ENCODE measurements at places on chromosomes 1 and 21. TPM values are rescaled to one million over a fixed set of nuclear protein-coding genes. Genes with fewer than 3 reads are reported as not detected.

DNA sequence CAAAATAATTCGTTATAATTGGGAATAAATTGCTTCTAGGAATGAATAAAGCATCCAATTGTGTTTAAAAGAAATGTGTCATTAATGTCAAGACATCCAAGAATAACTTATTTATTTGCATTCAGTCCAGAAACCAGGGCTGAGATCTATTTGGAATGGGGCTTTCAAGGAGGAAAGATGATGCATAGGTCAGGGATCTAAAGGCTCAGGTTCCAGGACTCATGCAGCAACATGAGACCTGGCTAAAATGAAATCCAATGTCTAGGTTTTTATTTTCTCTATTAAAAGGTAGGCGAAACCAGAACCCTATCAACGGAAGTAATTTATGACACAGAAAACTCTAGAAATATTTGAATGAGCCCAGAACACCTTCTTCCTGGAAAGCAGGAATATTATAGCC lies 376.8 kb downstream of the SEC16B start:
- no peak overlapping the region for H3K27ac ChIP-seq
- no peaks in the 10 kb centered on the region for H3K36me3 ChIP-seq
- no peak overlapping the region for H3K4me3 ChIP-seq
- no peak for DNase-seq
- H3K27me3 ChIP-seq = no peaks in the 10 kb centered on the region

PDE4B gene
- 40.0 TPM for total RNA-seq

GRCh38 chr1:201095581-201095980 lies 16.6 kb downstream of the CACNA1S start:
- H3K4me1 ChIP-seq = no peaks in the 10 kb centered on the region
- H3K27me3 ChIP-seq = peaks cover 6% of the 10 kb centered on the region
- no peaks in the 10 kb centered on the region for H3K36me3 ChIP-seq
- H3K27ac ChIP-seq = no peak overlapping the region

C8B gene
- not detected for total RNA-seq

PLPPR5 gene
- total RNA-seq = not detected

GRCh38 chr1:169122976-169123375 lies 16.5 kb downstream of the ATP1B1 start:
- H3K27ac ChIP-seq = no peak overlapping the region
- H3K27me3 ChIP-seq = no peaks in the 10 kb centered on the region
- no peak for DNase-seq
- peaks cover 29% of the 10 kb centered on the region for H3K36me3 ChIP-seq
- H3K4me3 ChIP-seq = no peak overlapping the region

GBP5 gene
- 231 TPM for total RNA-seq

DNA sequence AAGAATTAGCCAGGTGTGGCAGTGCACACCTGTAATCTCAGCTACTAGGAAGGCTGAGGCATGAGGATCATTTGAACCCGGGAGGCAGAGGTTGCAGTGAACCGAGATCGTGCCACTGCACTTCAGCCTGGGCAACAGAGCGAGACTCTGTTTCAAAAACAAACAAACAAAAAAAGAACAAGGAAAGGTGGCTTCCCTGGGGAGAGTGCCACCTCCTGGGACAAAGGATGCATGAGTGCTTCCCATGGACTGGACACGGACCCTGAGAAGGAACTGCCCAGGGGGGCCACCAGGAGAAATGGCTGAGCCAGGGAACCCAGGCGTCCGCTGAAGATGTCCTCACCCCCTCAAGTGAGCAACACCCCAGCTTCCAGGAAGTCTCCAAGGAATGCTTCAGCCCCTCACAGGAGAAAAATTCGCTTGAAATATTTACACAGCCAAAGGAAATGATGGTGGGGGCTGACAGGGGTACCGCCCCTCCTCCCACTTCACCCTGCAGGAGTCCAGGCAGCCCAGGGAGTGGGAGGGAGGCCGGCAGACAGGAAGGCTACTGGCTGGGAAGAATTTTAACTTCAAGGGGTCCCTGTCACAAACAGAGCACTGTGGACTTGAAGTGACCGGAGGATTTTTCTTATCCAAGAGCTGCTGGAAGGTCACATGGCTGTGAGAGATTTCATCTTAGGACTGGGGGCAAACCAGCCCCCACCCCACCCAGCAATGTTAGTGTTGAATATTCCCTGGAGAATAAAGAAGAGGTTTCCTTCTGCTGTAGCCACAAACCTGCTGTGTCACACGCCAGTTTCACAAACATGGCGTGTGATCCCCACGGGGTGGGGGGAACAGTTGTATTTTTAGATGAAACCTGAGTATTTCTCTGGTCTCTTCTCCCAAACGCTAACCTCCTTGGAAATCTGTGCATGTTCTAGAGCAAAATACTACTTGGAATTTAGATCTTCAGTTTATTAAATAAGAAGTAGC lies 90.8 kb upstream of the SLC25A33 start:
- DNase-seq = no peak
- H3K4me1 ChIP-seq = no peaks in the 10 kb centered on the region
- H3K4me3 ChIP-seq = no peak overlapping the region
- H3K36me3 ChIP-seq = no peaks in the 10 kb centered on the region
- peaks cover 7% of the 10 kb centered on the region for H3K27me3 ChIP-seq
- no peak overlapping the region for H3K27ac ChIP-seq

ANGPTL7 gene
- not detected for total RNA-seq

RGS8 gene
- total RNA-seq = not detected

DNA sequence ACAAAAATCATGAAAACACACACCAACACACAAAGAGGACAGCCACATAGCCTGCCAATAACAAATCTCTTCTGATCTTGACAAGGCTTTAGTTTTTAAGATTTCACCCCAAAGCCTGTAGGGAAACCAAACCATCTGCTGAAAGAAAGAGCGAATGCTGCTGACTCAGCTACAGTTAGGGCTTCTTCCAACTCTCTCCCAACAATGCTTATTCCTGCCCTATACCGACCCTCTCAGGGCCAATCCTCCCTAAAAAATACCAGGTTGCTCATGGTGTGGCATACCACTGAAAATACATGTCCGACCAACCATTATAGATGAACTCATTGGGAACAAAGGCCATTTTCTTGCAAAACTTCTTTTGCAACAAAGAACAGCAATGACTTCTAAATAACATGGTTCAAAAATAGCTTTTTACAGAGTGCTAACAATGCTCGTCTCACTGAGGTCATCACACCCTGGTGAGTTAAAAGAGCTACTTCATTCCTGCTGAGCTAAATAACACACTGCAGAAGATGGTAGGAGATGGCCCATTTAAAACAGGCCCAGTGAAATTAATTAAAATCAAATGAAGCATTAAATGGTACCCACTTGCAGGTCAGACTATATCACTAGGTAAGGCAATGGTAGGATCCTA lies 86.1 kb downstream of the KIAA0319L start:
- H3K27ac ChIP-seq = no peak overlapping the region
- H3K4me1 ChIP-seq = no peaks in the 10 kb centered on the region
- H3K36me3 ChIP-seq = peaks cover 39% of the 10 kb centered on the region
- no peak overlapping the region for H3K4me3 ChIP-seq

DNA sequence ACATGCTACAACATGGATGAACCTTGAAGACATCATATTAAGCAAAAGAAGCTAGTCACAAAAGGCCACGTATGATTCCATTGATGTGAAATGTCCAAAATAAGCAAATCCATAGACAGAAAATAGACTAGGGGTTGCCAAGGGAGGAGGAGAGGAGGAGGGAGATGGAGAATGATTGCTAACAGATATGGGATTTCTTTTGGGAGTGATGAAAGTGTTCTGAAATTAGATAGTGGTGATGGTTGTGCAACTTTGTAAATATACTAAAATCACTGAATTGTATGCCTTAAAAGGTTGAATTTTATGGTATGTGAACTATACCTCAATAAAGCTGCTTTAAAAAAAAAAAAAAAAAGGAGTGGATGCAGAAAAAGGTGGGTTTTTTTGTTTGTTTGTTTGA lies 7.6 kb downstream of the CLSTN1 start:
- H3K4me1 ChIP-seq = peaks cover 19% of the 10 kb centered on the region
- H3K27ac ChIP-seq = no peak overlapping the region
- no peaks in the 10 kb centered on the region for H3K27me3 ChIP-seq
- DNase-seq = no peak
- peaks cover 22% of the 10 kb centered on the region for H3K36me3 ChIP-seq

GRCh38 chr1:67013573-67013972 lies 40.4 kb downstream of the SLC35D1 start:
- peaks cover 2% of the 10 kb centered on the region for H3K4me1 ChIP-seq
- no peaks in the 10 kb centered on the region for H3K27me3 ChIP-seq
- no peak overlapping the region for H3K27ac ChIP-seq

GRCh38 chr1:36436821-36437220 lies 13.4 kb downstream of the OSCP1 start:
- peaks cover 8% of the 10 kb centered on the region for H3K4me1 ChIP-seq
- no peak overlapping the region for H3K4me3 ChIP-seq
- DNase-seq = no peak
- H3K27me3 ChIP-seq = peaks cover 6% of the 10 kb centered on the region
- no peak overlapping the region for H3K27ac ChIP-seq

OLIG2 gene
- not detected for total RNA-seq

DNA sequence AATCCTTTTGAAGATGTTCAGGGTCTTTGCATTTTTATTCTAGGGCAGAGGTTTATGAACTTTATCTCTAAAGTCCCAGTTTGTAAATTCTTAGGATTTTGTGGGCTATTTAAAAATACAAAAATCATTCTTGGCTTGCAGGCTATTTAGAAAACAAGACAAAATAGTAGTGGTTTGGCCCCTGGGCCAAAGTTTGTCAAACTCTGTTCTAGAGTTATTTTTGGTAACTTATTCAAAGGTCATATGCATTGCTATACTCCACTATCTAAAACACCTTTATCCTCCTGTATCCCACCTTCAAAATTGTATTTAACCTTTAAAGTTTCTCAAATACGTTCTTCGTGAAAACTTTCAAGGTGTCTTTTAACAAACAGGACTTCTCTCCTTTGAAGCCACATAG lies 75.5 kb upstream of the LRRC53 start:
- DNase-seq = no peak
- H3K4me3 ChIP-seq = no peak overlapping the region
- H3K4me1 ChIP-seq = peaks cover 3% of the 10 kb centered on the region

GRCh38 chr1:34631126-34631525 lies 123.7 kb upstream of the GJB5 start:
- H3K27me3 ChIP-seq = peaks cover 6% of the 10 kb centered on the region
- no peaks in the 10 kb centered on the region for H3K36me3 ChIP-seq
- H3K4me1 ChIP-seq = no peaks in the 10 kb centered on the region
- H3K27ac ChIP-seq = no peak overlapping the region

- H3K27ac ChIP-seq = peak overlapping the region; percentile 92
- no peaks in the 10 kb centered on the region for H3K36me3 ChIP-seq
- peak; percentile 71 for DNase-seq
- H3K4me1 ChIP-seq = peaks cover 19% of the 10 kb centered on the region
Measured at GRCh38 chr1:144551543-144552424, 40.9 kb upstream of the PPIAL4F start.

DNA sequence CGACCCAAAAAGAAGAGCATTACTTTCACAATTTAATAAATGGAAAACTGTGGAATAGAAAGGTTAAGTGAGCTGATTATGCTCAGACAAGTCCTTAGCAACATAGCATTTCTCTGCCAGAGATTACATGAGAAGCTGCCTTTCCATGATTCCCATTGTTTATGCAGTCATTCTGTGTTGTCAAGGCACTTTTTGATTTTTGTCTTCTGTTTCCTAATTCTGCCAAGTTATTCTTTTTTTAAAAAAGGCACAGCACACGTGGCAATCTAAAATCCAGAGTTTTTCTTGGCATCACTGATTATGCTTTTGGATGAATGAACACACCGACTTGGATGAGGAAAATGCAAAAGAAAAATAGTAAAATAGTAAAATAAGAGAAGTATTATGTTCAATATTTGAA lies 185.0 kb downstream of the RGS7 start:
- no peak for DNase-seq
- no peaks in the 10 kb centered on the region for H3K27me3 ChIP-seq
- H3K4me1 ChIP-seq = no peaks in the 10 kb centered on the region
- no peak overlapping the region for H3K27ac ChIP-seq

DNA sequence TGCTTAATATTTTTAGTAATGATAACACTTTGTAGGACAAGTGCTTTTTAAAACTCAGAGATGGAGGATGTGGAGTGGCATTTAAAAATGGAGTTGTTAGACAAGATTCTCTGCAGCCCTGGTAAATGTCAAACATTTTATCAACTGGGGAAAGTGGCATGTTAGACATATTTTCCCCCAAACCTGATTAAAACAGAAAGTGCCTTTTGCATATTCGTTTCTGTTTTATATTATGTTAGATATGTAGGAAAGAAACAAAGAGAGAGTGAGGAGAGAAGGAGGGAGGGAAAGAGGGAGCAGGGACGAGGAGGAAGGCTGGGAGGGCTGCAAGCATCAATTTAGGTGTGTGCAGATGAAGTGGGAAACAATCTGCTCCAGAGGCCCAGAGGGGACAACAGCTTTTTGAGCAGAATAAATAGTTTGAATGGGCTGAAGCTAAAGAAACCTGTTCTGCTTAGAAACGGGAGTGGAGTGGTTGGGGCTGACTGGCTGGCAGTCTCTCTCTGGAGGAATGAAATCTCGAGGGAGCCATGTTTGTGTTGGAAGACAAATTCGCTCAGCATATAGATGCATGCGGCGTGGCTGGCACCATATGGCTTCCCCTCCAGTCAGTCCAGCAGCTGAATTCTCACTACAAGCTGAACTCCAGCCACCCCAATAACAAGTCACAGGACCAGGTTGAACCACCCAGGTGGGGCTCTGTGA lies 502.2 kb downstream of the AJAP1 start:
- H3K4me1 ChIP-seq = no peaks in the 10 kb centered on the region
- no peaks in the 10 kb centered on the region for H3K36me3 ChIP-seq
- H3K27me3 ChIP-seq = peaks cover 2% of the 10 kb centered on the region
- no peak overlapping the region for H3K4me3 ChIP-seq
- no peak for DNase-seq

KLHDC9 gene
- total RNA-seq = 1.2 TPM

DNA sequence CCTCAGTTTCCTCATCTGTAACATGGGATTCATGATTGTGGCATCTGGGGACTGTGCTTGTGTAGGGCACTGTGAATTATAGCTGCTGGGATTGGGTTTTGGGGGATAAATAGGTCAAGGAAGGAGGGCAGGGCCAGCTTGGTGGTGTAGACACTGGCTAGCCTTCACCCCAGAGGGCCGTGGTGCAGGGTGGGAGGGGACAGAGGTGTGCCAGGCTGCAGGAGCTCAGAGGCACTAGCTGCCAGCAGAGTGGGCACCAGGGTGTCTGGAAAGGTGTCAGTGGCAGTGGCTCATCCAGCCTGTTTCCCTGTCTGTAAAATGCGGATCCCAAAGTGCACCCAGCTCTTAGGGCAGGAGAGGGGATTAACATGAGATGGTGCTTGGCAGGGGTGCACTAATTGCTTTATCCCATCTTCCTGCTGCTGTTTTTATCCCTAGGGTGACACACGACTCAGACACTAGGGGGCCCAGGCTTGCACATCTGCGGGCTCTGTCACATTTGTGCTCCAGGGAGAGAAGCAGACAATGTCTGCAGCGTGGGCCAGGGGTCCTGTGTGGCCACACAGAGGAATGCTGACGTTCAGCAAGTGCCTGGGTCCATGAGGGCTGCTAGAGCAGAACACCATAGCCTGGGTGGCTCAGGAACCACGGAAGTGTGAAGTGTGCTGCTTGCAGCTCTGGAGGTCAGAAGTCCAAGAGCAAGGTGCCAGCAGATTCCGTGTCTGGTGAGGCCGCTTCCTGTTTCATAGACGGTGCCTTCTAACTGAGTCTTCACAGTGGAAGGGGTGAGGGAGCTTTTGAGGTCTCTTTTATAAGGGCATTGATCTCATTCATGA lies 19.3 kb downstream of the OBSCN start:
- H3K27ac ChIP-seq = no peak overlapping the region
- no peak for DNase-seq
- peaks cover 54% of the 10 kb centered on the region for H3K36me3 ChIP-seq
- no peaks in the 10 kb centered on the region for H3K27me3 ChIP-seq
- H3K4me3 ChIP-seq = no peak overlapping the region
- peaks cover 2% of the 10 kb centered on the region for H3K4me1 ChIP-seq

- peaks cover 3% of the 10 kb centered on the region for H3K27me3 ChIP-seq
- no peak overlapping the region for H3K4me3 ChIP-seq
- no peak for DNase-seq
- H3K27ac ChIP-seq = no peak overlapping the region
Measured at GRCh38 chr1:222107975-222108374, 366.1 kb upstream of the DUSP10 start.
